Stimulated activated CD4-positive, alpha-beta T cell treated with anti-CD3 and anti-CD28 coated beads, Interleukin-1b, Interleukin-23, amount 100 ng/mL, for 1 hour (primary cell): ENCODE measurements at places on chromosomes 7 and 10.

DNA sequence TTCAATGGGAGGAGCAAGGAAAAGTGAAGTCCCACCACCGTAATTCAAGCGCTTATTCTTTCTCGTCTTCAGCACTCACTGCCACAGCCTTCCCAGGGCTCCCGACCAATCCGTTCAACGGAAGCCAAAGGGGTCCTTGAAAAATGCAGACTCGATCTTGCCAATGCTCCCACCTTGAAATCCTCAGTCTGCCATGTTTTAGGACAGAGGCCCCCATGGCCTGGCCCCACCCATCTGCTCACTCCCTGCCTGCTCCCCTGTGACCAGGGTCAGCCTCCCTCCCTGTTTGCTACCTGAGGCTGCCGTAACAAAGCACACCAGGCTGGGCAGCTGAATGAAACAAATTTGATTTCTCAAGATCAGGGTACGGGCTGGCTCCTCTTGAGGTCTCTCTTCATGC, 3.0 kb upstream of the DNAAF5 start:
- no peak for DNase-seq

- DNase-seq, result no peak
Observed at GRCh38 chr7:1883031-1883761, 213.1 kb downstream of the ELFN1 start.

DNA sequence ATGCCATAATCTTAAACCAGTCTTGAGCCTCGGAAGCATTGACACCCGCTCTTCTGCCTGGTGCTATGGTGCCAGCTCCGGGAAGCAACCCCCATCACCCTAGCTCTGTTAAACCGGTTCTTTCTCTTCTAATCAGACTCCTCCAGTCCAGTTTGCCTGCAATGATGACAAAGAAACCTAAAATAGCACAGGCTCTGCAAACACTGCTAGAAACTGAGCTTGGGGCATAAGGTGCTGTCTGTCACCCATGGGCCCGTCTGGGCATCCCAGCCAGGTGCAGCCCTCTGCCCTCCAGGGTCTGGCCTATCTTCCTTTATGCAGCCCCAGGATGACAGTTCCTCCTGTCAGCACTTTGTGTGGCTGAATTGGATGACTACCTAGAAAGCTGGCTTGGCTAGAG, 14.2 kb upstream of the CAMK2G start:
- no peak for DNase-seq

DNA sequence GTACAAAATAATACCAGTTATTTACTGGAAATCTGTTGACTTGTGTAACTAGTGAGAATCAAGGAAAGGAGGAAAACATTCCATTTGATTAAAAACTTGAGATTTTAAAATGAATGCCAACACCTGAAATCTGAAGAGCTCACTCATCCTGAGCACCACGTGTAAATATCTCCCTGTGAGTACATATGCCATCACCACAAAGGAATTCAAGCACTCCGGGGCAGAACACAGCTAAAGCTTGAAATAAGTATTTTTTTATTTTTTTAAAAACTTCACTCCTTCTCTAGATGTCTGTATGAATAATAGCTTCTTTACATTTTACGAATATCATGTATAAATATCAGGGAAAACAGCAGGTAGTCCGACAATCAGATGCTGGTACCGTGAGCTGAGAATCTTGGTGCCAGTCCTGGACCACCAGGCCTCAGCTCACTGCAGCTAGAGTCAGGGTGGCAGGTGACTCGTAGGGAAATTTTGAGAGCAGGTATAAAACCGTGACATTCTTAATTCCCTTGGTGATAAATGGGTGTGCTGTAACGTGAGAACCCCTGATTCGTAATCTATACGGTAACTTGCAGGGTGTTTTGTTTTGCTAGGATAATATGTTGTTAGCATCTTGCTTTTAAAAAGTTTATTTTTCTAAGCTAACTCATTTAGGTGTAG, 12.7 kb downstream of the LMTK2 start:
- no peak for DNase-seq

- no peak for DNase-seq
Observed at GRCh38 chr10:126398383-126398743, 10.1 kb upstream of the ADAM12 start.
